ENCODE measurements at places on chromosomes 16 and 17.
A peak's percentile ranks its signal among the peaks of the same experiment; 100 is the strongest.

- DNase-seq: peak; percentile 1
- H3K4me1 ChIP-seq: peaks cover 12% of the 10 kb centered on the region
- no peaks in the 10 kb centered on the region for H3K27me3 ChIP-seq
- H3K36me3 ChIP-seq: no peaks in the 10 kb centered on the region
Observed at GRCh38 chr17:6753006-6753445, 2.8 kb upstream of the XAF1 start.

DNA sequence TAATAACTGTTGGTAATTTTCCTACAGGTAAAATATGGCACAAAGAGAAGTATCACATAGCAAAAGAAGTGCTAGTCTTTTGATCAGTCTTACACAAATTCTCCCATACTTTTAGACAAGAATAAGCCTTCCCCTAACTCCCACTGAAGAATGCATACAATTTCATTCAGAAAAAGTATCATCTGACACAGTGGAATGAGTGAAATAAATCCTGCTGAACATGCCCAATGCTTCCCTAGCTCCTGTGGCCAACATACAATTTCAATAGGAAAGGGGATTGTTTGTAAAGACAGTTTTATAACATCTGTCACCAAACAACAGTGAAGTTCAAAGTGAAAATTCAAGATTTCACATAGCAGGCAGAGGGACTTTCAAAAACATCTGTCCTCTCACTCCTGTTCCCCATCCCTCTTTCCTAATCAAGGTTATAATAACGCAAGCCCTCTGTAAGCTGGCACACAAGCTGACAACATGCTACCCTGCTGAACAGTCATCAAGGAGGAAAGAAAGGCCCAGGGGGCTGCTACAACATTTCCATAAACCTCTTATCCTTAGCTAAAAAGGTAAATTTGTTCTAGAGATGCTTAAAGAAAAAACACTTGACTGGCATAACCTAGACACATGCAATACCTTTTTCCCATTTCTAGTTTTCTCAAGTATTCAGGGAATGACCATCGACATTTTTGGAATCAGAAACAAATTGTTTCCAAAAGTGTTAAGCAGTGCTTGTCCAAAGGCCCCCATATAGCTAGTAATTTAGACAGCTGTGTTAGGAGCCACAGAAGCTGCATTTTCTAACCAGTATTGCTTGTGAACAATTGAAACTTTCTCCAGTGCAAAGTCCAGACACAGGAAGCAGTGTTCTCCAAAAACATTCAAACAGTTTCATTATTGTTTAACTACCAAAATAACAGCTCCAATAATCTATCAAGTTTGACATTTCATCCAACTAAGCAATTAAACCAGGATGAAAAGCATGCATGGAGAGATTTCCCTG is 11.5 kb upstream of the RFFL start:
- no peaks in the 10 kb centered on the region for H3K27me3 ChIP-seq
- H3K4me1 ChIP-seq: no peaks in the 10 kb centered on the region
- H3K36me3 ChIP-seq: no peaks in the 10 kb centered on the region
- H3K27ac ChIP-seq: no peak overlapping the region
- no peak for DNase-seq

- H3K27ac ChIP-seq: no peak overlapping the region
- peak overlapping the region; percentile 89 for H3K4me3 ChIP-seq
- DNase-seq: peak; percentile 65
- peaks cover 6% of the 10 kb centered on the region for H3K4me1 ChIP-seq
- H3K36me3 ChIP-seq: peaks cover 10% of the 10 kb centered on the region
- no peaks in the 10 kb centered on the region for H3K27me3 ChIP-seq
Observed at GRCh38 chr17:1830288-1830687, 483 bp downstream of the RPA1 start.

GRCh38 chr17:42340691-42341127 is 47.5 kb downstream of the STAT3 start:
- no peak overlapping the region for H3K27ac ChIP-seq
- no peaks in the 10 kb centered on the region for H3K4me1 ChIP-seq
- H3K27me3 ChIP-seq: no peaks in the 10 kb centered on the region
- no peak for DNase-seq
- H3K4me3 ChIP-seq: no peak overlapping the region

DNA sequence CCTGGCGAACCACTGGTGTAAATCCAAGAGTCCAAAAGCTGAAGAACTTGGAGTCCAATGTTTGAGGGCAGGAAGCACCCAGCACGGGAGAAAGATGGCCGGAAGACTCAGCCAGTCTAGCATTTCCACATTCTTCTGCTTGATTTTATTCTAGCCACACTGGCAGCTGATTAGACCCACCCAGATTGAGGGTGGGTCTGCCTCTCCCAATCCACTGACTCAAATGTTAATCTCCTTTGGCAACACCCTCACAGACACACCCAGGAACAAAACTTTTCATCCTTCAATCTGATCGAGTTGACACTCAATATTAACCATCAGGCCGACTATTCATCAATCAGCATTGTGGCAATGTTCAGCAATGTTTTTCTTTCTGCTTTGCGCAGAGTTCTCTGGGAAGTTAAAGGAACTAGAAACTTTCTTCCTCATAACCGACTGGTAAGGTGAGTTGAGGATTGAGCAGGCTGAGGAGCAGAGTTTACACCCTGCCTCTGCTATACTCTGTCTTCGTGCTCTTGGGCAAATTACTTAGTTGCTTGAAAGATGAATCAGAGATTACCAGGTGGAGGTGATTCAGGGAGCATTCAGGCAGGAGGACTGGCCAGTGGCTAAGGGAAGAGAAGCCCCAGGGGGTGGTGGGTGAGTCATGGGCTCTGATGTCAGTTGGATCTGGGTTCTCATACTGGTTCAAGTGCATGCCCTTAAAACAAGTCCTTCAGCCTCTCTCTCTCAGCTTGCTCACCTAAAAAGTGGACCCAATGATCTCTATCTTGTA is 28.2 kb upstream of the BRD7 start:
- no peak overlapping the region for H3K4me3 ChIP-seq
- H3K4me1 ChIP-seq: no peaks in the 10 kb centered on the region
- no peak overlapping the region for H3K27ac ChIP-seq
- peak; percentile 98 for DNase-seq

- H3K4me3 ChIP-seq: no peak overlapping the region
- no peaks in the 10 kb centered on the region for H3K27me3 ChIP-seq
- H3K27ac ChIP-seq: no peak overlapping the region
- no peaks in the 10 kb centered on the region for H3K36me3 ChIP-seq
Observed at GRCh38 chr17:70767102-70767701, 597.9 kb downstream of the KCNJ2 start.

- H3K4me3 ChIP-seq: no peak overlapping the region
- H3K4me1 ChIP-seq: peaks cover 2% of the 10 kb centered on the region
Observed at GRCh38 chr17:61321344-61321743, 78.3 kb upstream of the TBX2 start.

- no peaks in the 10 kb centered on the region for H3K36me3 ChIP-seq
- H3K4me3 ChIP-seq: peak within 1 kb of the TSS; percentile 86
- H3K27ac ChIP-seq: peak within 1 kb of the TSS; percentile 97
Observed at GRCh38 chr16:46830902-46831647, at the start of gene C16orf87. Gene C16orf87 (minus strand): TSS chr16:46831180. CDS start chr16:46831149, 31 bp downstream.

GRCh38 chr17:82087961-82088837 is 9.8 kb downstream of the FASN start:
- no peaks in the 10 kb centered on the region for H3K4me1 ChIP-seq
- no peak for DNase-seq
- no peak overlapping the region for H3K4me3 ChIP-seq
- no peak overlapping the region for H3K27ac ChIP-seq

GRCh38 chr16:31117384-31118222 is at the start of gene KAT8:
Gene KAT8 (plus strand): TSS chr16:31117664. CDS start chr16:31117682, 18 bp downstream.
- H3K36me3 ChIP-seq: peaks cover 22% of the 10 kb centered on the region
- H3K27ac ChIP-seq: peak within 1 kb of the TSS; percentile 74
- H3K27me3 ChIP-seq: no peaks in the 10 kb centered on the region
- peak; percentile 100 for DNase-seq
- peak within 1 kb of the TSS; percentile 92 for H3K4me3 ChIP-seq
- peaks cover 7% of the 10 kb centered on the region for H3K4me1 ChIP-seq

GRCh38 chr16:53852678-53853077 is 148.7 kb downstream of the FTO start:
- H3K27me3 ChIP-seq: no peaks in the 10 kb centered on the region
- no peaks in the 10 kb centered on the region for H3K36me3 ChIP-seq

DNA sequence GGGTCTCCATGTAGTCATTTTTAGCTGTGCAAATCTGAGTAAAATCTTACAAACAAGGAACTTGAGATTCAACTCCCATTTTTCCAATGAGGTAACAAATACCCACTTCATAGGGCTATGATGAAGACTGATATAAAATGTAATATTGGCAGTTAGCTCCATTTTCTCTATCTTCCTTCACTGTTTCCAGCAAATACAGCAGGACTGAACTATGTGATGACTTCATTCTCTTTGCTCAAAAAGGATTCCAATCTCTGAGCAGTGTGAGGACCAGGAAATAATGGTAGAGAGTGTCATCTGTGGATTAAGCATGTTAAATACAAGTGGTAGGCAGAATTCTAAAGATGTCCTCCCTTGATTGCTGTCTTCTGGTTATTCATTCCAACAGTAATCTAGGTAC is 18.3 kb downstream of the RND2 start:
- no peak overlapping the region for H3K27ac ChIP-seq
- no peaks in the 10 kb centered on the region for H3K27me3 ChIP-seq
- peak; percentile 64 for DNase-seq

DNA sequence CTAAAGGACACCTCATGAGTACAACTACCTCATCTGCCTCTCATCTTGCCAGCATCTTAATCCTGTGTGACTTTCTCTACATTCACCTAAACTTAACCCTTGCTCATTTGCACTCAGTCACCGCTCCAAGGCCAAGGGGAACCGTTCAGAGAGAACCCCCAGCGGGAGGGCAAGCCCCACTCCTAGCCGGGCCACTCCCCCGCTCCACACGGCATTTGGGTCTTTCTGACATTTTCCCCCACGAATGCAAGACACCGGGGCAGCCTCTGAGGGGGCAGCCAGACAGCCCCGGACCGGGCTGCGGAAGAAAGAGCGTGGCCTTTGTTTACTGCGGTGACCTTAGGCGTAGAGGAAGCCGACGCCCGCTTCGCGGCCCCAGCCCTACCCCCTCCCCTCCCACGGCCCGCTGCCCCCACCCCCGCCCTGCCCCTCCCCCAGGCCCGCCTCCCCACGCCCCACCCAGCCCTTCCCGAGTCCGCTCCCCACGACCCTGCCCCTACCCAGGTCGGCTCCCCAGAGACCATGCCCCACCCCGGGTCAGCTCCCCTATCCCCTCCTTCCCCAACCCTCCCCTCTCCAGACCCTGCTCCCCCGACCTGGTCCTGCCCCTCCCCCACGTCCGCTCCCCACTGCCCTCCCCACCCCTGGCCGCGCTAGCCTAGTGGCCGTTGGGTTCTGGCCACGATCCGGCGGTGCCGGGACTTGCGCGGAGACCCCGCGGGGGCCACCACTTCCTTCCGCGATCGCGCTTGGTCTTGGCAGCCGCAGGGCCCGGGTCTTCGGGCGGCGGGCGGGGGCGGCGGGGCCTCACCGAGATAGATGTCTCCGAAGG is 789 bp downstream of the CSNK1D start:
- H3K4me1 ChIP-seq: peaks cover 23% of the 10 kb centered on the region
- H3K27me3 ChIP-seq: no peaks in the 10 kb centered on the region
- H3K4me3 ChIP-seq: peak overlapping the region; percentile 94
- H3K27ac ChIP-seq: peak overlapping the region; percentile 91
- peaks cover 28% of the 10 kb centered on the region for H3K36me3 ChIP-seq

DNA sequence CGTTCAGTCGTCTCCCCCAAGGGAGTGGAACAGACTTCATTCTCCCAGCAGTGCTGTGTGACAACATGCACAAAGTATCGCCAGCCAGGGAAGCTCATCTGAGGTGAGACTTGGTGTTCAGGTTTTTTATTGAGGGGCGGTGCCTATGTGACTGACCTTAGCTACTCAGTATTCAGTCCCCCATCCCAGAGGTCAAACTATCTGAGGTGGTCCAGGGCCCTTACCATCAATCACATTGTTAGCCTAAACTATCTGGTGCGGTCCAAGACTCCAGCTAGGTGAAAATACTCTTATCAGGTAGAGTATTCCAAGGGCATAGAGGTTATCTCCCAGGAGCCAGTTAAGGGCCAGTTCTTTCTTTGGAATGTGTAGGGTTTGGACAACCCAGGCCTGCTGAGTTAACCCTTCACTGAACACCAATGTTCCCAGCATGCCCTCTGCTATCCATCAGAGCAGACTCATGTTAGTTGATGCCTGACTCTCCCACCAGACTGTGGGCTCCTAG is 5.4 kb upstream of the CACNG1 start:
- DNase-seq: no peak
- no peak overlapping the region for H3K27ac ChIP-seq
- H3K4me3 ChIP-seq: no peak overlapping the region

GRCh38 chr16:49859125-49859811 is 3.4 kb upstream of the ZNF423 start:
- H3K36me3 ChIP-seq: no peaks in the 10 kb centered on the region
- no peak overlapping the region for H3K27ac ChIP-seq
- peak overlapping the region; percentile 49 for H3K4me3 ChIP-seq

DNA sequence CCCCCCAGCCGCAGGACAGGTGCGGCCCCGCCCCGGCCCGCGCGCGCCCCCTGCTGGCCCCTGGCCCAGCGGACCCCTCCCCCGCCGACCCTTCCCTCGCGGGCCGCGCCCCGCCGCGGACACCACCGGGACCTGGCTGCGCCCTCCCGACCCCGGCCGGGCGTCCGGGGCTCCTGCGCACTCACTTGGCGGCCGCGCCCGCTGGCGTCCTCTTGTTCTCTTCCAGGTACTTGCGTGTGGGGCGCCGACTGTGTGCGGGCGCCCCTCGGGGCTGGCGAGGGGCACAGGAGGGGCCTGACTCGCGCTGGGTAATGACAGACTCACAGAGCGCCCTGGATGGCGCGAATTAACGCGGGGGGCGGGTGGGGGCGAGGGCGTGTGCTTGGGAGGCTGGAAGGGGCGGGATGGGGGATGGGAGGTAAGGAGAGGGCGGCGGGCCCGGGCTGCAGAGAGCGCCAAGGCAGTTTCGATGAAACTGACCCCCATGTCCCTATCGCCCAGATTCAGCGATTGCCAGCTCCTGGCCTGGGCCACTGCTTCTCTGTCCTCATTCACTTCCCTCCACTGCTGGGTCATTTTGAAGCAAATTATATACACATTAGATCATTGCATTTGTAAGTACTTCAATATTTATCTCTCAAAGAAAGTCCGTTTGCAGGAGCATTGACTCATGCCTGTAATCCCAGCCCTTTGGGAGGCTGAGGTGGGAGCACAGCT is 445 bp upstream of the DBNDD1 start:
- peak overlapping the region; percentile 51 for H3K27ac ChIP-seq
- peaks cover 28% of the 10 kb centered on the region for H3K4me1 ChIP-seq
- no peaks in the 10 kb centered on the region for H3K36me3 ChIP-seq
- peak overlapping the region; percentile 73 for H3K4me3 ChIP-seq

- DNase-seq: peak; percentile 48
- peaks cover 23% of the 10 kb centered on the region for H3K36me3 ChIP-seq
- no peak overlapping the region for H3K27ac ChIP-seq
- no peaks in the 10 kb centered on the region for H3K27me3 ChIP-seq
- H3K4me1 ChIP-seq: no peaks in the 10 kb centered on the region
- H3K4me3 ChIP-seq: no peak overlapping the region
Observed at GRCh38 chr17:56891751-56892150, 22.1 kb downstream of the TRIM25 start.

GRCh38 chr16:22190081-22190775 is 15.8 kb upstream of the EEF2K start:
- no peaks in the 10 kb centered on the region for H3K36me3 ChIP-seq
- peak; percentile 99 for DNase-seq
- H3K4me1 ChIP-seq: peaks cover 2% of the 10 kb centered on the region
- no peak overlapping the region for H3K27ac ChIP-seq
- no peaks in the 10 kb centered on the region for H3K27me3 ChIP-seq
- peak overlapping the region; percentile 81 for H3K4me3 ChIP-seq
